SJCRH30 (cell line): ENCODE measurements at places on chromosomes 7 and 10. TPM values are rescaled to one million over a fixed set of nuclear protein-coding genes. Genes with fewer than 3 reads are reported as not detected.

Gene CPED1
- total RNA-seq = 3.6 and 4.4 TPM in 2 replicates

GRCh38 chr10:95758351-95759025 lies 2.5 kb downstream of the ENTPD1 start:
- peak; percentile 2 for DNase-seq

Gene SPDYE18
- total RNA-seq = not detected in 2 replicates

GRCh38 chr10:8043569-8044306 lies 10.8 kb upstream of the GATA3 start:
- no peak for DNase-seq

GRCh38 chr7:19107081-19107355 lies 10.4 kb downstream of the TWIST1 start:
- no peak for DNase-seq

Gene SKIDA1
- total RNA-seq = 1.4 and 1.8 TPM in 2 replicates

Gene CPXM2
- total RNA-seq = not detected in 2 replicates

- DNase-seq = no peak
These were observed 29.2 kb upstream of the CFAP46 start for GRCh38 chr10:132971448-132972148.

Gene ABHD11
- total RNA-seq = 11.8 and 13.9 TPM in 2 replicates

Gene CYP2E1
- 0.03 and 0.06 TPM in 2 replicates for total RNA-seq

DNA sequence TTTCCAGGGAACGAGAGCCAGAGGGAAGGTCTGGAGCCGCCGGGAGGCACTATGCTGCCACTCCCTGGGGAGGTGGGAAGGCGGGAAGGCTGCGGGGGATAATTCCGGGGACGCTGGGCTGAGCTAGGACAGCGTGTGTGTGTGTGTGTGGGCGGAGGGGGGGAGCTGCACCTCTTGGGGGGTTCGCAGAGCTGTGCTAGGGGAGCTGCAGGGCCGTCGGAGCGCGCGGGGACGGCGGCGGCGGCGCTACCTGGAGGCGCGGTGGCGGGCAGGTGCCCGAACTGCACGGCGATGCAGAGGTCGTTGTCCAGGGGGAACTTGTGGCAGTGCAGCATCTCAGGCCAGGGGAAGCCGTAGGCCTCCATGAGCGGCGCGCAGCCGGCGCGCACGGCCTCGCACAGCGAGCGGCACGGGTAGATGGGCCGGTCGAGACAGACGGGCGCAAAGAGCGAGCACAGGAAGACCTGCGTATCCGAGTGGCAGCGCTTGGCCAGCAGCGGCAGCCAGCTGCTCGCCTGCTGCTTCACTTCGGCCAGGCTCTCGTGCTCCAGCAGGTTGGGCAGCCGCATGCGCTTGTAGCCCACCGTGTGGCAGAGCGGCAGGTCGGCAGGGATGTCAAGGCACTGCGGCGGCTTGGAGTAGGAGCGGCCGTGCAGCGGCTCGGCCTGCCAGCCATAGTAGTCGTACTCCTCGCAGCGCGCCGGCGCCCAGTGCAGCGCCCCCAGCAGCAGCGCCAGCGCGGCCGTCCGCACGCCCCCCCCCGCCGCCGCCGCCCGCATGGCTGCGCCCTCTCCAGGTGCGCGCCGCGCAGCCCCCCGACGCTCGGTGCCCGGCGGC lies 526 bp downstream of the SFRP5 start:
- no peak for DNase-seq

Gene ADIRF
- 0.34 and 0.68 TPM in 2 replicates for total RNA-seq

Gene DOCK4
- 8.3 and 11.4 TPM in 2 replicates for total RNA-seq

GRCh38 chr10:2949948-2950354 lies 117.4 kb upstream of the PFKP start:
- no peak for DNase-seq

Gene AKR1D1
- not detected in 2 replicates for total RNA-seq

- DNase-seq = no peak
These were observed 330.7 kb downstream of the CDC14C start for GRCh38 chr7:49255054-49255453.

DNA sequence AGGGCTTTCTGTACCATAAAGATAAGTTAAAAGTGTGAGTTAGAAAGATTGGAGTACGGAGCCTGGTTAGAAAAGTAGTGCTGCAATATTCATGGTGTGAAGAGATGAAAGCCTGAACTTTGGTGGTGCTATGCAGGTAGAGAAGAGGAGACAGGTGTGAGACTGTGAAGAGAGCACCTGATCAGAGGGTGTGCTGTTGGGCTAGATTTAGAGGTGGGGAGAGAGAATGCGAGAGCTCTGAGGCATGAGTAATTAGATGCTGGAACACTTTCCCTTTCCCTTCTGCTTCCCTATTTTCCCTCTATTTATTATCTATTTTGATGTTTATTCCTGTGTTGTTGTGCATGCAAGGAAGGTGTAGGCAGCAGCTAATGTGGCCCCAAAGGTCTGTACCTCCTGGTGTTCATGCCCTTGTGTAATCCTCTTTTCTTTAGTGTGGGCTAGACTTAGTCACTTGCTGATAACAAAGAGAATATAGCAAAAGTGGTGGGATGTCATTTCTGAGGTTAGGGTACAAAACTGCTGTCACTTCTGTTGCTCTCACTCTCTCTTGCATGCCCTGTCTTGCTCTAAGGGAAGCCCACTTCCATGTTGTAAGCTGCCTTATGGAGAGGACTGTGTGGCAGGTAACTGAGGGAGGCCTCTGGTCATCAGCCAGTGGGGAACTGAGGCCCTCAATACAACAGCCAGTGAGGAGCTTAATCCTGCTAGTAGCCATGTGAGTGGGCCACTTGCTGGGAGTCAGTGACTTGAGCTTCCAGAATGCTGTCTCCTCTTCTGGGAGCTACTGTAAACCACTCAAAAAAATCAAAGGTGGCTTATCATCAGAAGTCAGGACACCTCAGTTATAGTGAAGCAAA lies 2.6 kb upstream of the ATXN7L1 start:
- no peak for DNase-seq

Gene VGF
- 0.10 and 0.18 TPM in 2 replicates for total RNA-seq

Gene SLC35G1
- 9.1 and 9.5 TPM in 2 replicates for total RNA-seq

DNA sequence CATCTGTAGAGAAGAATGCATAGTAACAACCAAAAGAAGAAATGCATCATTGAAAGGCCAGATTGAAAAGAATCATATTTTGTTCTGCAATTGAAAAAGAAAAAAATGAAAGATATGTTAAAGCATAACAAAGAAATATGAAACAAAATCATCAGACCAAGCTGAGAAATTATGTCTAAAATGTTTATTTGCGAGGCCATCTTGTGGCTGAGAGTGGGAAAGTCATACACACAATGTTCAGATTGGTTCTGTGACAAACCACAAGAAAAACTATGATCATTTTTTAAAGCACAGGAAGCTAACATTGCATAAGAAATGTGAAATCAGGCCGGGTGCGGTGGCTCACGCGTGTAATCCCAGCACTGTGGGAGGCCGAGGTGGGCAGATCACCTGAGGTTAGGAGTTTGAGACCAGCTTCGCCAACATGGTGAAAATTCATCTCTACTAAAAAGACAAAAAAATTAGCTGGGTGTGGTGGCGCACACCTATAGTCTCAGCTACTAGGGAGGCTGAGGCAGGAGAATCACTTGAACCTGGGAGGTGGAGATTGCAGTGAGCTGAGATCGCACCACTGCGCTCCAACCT lies 36.6 kb downstream of the ABCB5 start:
- peak; percentile 11 for DNase-seq

Gene NPC1L1
- not detected in 2 replicates for total RNA-seq

DNA sequence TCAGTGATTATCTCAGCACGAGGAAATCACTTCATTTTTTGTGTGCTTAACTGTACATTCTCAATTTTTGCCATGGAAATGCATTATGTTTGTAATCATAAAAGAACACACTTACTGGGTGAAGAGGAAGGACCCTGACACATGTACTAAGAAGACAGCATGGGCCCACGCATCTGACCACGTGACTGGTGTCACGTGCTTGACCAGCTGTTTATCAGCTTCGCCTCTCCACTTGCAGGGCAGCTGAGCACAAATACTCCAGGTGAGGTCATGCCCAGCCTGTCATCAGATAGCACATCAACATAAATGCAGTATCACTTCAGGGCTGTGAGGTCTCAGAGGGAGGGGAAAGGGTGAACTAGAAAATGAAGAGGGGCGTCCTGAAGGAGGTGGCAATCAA lies 179.8 kb downstream of the EBF3 start:
- DNase-seq = no peak

Gene LRIT1
- not detected in 2 replicates for total RNA-seq

GRCh38 chr10:3756360-3756740 lies 28.7 kb downstream of the KLF6 start:
- no peak for DNase-seq

- no peak for DNase-seq
These were observed 198.3 kb downstream of the WDR11 start for GRCh38 chr10:121049489-121049888.

- DNase-seq = no peak
These were observed 120.4 kb downstream of the MARCHF5 start for GRCh38 chr10:92411406-92411805.

DNA sequence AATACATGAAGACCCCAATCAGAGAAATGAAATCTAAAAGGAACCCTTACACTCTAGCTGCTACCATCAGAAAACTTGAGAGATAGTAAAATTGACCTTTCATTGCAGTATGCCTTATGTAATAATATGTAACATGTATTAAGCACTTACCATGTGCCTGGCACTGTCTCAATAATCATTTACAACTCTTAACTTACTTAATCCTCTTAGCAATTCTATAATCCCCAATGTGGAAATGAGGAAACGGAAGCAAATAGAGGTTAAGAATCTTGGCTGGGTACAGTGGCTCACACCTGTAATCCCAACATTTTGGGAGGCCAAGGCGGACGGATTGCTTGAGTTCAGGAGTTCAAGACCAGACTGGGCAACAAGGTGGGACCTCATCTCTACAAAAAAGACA lies 29.8 kb upstream of the FHIP2A start:
- DNase-seq = no peak

Gene LRGUK
- 0.04 and 0.25 TPM in 2 replicates for total RNA-seq

Gene NPY
- 1.8 and 2.3 TPM in 2 replicates for total RNA-seq

Gene UCN3
- 0.10 and 0.20 TPM in 2 replicates for total RNA-seq

Gene STEAP1
- 0.55 TPM in 1 of 2 replicates, not detected in the other for total RNA-seq

Gene ACBD7
- total RNA-seq = 7.8 and 8.9 TPM in 2 replicates

- DNase-seq = no peak
These were observed 41.2 kb upstream of the FGFR2 start for GRCh38 chr10:121639416-121639815.

GRCh38 chr10:48324580-48324979 lies 18.1 kb downstream of the MAPK8 start:
- no peak for DNase-seq

Gene FHIP2A
- 10.9 and 11.1 TPM in 2 replicates for total RNA-seq
